ENCODE measurements at places on chromosomes 2 and 18.
A peak's percentile ranks its signal among the peaks of the same experiment; 100 is the strongest.

- DNase-seq = no peak
Measured at GRCh38 chr2:199956062-199956380, 639 bp downstream of the MAIP1 start.

DNA sequence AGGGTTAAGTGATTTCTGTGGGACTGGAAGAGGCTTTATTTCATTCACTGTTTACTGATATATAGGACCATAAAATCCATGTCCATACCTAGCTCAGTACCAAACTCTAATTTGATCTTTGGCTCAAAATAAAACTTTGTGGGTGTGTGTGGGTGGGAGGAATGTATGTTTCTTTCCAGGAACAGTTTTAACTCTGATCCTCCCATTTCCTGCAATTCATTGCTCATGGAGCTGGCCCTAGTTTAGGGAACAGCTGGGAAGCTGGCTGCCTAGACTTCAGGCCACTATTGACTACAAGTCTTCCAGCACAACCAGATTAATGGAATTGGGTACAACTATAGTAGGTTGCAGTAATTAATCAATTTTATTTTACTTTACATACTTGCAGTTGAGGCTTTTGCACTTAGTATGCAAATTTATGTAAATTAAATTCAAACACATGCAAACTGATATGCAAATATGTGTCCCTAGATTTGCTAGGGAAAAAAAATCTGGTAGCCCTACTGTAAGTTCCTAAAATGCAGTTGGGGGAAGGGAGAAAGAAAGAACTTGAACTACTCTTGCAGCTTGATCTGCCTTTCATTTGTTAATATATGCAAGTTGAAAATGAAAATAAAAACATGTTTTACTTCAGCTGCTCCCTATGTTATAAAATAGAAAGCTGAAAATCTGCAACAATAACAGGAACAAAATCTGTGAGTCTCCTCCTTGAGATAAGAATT is 1070.3 kb upstream of the CELF4 start:
- DNase-seq = no peak

DNA sequence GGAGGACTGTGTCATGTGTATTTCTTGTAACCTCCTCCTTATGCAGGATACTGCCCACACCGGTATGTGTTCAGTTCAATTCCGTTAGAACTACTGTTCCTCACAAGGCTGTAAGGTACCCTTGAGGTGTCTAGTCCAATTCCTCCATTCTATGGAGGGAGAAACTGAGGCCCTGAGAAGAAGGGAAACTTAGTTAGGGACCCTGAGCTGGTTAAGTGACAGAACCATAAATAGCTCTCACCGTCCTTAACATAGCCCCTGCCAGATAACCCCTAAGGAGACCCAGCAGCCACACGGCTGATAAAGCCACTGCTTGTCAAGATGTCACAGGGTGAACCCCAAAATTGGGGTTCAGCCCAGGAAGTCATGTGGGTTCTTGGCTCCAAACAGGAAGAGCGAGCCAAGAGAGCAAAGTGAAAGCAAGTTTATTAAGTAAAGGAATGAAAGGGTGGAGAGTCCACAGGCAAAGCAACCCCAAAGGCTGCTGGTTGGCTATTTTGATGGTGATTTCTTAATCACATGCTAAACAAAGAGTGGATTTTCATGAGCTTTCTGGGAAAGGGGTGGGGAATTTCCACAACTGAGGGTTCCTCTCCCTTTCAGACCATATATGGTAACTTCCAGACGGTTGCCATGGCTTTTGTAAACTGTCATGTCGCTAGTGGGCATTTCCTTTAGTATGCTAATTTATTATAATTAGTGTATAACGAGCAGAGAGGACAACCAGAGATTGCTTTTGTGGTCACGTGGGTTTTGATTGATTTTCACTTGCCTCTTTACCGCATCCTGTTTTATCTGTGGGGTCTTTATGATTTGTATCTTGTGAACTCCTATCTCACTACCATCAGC is 83.4 kb upstream of the RTN4 start:
- peak; percentile 57 for DNase-seq

- DNase-seq = no peak
Measured at GRCh38 chr2:147501968-147502367, 342.9 kb upstream of the ACVR2A start.

DNA sequence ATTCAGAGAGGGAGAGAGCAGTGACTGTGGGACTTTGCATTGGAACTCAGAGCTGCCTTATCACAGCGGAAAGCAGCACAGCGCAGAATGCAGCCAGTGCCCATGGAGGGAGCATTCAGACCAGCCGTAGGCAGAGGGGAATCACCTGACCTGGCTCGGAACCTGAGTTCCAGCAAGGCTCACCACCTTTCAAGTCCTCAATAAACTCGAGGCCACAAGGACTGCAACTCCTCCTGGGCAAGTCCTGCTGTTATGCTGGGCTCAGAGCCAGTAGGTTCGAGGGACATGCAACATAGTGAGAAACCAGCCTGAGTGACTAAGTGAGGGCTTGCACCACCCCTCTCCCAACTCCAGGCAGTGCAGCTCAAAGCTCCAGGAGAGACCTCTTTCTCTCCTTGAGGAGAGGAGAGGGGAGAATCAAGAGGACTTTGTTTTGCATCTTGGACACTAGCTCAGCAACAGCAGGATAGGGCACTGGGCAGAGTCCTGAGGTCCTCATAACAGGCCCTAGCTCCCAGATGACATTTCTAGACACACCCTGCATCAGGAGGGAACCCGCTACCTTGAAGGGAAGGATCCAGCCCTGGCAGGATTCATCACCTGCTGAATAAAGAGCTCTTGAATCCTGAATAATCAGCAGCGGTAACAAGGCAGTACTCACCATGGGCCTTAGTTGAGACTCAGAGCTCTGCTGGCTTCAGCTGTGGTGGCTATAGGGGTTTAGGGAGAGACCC is 136.8 kb upstream of the OTOS start:
- peak; percentile 23 for DNase-seq

DNA sequence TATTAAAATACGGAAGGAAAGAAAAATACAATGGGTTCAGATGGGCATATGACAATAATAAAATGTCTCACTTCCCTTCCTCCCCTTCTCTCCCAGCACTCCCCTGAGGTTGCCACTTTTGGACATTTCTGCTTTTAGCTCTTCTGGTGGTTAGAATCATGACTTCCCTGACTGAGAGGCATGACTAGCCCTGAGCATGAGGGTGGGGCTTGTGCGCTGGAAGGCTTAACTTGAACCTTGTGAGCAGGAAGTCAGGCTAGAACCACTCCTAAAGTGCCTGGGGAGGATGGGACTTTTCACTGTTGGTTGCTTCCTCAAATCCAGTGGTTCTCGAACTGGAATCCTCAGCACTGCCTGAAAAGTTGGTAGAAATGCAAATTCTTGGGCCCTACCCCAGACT is 19.7 kb upstream of the ARHGAP25 start:
- peak; percentile 56 for DNase-seq

DNA sequence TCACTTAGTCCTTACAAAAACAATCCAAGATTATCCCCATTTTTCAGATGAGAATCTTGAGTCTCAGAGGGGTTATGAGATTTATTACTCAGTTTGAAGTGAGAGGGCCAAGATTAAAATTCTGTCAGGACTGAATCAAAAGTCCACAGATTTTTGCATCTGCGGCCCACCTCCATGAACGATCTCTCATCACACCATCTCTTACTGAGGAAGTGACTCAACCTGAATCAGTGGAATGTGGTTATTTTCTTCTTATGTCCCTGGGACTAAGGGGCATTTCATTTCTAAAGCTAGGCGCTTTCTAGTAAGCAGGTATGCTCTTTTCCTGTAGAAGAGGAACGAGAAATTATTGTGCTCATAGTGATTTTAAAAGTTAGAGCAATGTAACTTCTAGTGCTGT is 360.3 kb upstream of the SPHKAP start:
- DNase-seq = no peak

All from activated CD8-positive, alpha-beta memory T cell treated with anti-CD3 and anti-CD28 coated beads, Interleukin-2, amount 50 U/mL, for 48 hours (primary cell).